ENCODE measurements at places on chromosomes 4 and X.

GRCh38 chrX:83535417-83536196 is 27.5 kb downstream of the POU3F4 start:
- no peak for DNase-seq

DNA sequence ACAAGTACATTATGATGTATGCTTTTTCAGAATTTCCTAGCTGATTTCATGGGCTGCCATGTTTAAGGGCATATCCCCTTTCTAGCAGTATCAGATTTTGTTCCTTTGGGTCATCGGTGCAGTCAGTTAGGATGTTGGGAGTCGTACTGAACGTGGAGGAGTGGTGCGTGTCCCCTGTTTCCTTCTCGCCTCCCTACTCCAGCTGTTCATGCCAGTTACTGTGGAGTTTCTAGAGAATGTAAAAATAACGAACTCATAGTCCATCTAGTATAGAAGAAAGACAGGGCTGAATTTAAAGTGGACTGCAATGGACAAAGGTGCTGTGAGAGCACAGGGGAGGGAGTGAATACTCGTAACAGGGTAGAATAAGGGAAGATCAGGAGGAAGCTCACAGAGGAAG is 111.3 kb downstream of the CEP135 start:
- DNase-seq, result no peak

DNA sequence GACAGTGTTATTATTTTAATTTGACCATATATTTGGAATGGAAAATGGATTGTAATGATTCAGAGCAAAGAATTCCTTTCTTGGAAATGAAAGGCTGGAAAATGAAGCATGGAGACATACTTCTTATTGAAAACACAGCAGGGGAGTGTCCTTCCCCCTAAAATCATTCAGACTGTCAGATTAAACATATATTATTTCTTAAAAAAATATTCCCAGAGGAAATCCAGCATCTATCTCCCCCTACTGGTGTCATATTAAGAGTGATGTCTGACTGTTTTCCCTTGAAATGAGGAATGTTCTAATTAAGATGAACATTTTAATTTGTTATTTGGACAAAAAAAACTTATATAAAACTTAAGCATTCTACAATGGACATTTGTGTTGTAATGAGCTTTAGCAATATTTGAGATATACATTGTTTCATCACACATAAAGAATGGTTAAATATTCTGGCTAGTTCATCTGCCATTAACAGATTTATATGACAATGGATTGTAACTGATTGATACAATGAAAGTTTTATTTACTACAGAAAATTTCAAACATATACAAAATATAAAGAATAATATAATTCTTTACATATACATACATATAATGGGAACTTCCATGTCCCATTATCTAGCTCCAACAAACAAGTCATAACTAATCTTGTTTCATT is 264.6 kb downstream of the SPRY1 start:
- no peak for DNase-seq

DNA sequence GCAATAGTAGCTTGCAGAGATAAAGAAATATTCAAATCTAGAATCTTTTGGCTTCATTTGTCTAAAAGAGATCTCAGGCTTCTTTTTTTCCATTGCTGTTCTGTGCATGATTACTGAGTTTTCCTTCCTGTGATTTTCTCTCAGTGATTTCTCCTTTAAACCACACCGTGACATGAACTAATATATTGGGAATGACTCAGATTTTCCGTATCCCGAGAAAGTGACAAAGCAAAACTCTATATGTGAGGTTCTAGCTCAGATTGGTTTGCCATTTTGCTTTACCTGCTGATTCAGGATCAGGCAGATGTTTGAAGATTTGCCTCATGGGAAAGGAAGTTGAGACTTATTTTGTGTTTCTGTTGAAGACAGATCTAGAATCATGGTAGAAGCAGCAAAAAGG is 59.4 kb downstream of the MTHFD2L start:
- no peak for DNase-seq

DNA sequence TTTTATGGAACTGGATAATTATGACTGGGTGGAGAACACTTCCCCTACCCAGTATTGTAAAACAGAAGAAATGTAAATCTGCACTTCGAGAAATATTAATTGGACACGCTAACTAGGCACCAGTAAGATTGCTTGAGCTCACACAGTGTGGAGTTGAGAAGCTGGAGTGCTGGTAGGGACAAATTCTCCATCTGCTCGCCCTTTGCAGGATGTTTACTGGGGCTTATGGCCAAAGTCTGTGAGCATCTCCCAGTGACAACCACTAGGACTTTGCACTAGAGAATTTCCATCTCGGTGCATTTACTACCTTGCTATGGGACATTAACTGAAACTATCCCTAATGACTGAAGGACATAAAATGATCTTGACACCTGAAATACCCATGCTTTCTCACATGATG is 33.7 kb upstream of the GPR34 start:
- no peak for DNase-seq

- DNase-seq, result peak; percentile 4
Observed at GRCh38 chr4:60605646-60606354, 594.3 kb upstream of the ADGRL3 start.

DNA sequence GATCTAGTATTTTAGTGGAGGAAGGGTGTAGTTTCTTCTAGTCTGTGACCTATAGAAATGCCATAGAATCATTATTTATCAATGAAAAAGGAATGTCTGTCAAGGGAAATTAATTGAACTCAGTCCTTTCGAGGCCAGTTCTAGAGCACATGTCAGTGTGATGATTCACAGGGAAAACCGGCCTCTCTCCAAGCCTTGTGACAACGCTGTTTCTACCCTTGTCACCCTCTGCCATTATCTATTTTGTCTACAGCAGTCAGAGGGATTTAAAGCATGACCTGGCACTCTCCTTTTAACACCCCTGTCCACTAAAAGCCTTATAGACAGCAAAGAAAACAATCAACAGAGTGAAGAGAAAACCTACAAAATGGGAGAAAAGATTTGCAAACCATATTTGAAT is 119.8 kb downstream of the DRD5 start:
- DNase-seq, result no peak

DNA sequence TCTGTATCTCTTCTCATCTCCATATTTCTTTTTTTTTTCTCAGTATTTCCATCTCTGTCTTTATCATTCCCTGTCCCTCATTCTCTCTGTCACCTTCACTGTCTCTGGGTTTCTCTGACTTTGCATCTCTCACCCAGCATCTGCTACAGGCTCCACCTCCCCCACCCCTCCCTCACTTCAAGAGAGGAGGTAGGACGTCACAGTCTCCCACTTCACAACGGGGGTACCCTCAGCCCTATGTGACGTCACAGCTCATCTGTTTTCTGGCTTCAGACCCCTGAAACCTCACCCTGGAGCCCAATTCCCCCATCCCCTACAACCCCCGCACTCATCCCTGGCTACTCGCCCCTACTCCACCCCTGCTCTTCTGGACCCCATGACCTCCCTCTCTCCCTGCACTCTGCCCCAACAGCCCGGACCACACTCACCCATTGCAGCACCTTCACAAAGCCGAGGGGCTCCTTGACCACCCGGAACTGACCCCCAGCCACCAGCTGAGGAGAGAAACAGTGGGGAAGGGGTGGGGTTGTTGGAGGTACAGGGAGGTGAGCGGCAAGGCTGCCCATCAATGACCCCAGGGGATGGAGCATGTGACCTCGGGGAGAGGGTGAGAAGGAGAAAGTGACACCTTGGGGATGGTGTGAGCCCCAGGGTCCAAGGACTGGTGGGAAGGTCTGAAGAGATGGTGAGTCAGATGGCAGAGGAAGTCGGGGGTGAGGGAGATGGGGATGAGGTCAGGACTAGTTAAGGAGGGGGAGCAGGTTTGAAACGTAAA is 1.3 kb downstream of the SYP start:
- DNase-seq, result no peak

- no peak for DNase-seq
Observed at GRCh38 chr4:102761296-102761701, 531 bp upstream of the MANBA start.

- no peak for DNase-seq
Observed at GRCh38 chr4:163476761-163477438, 3.3 kb upstream of the TKTL2 start.

DNA sequence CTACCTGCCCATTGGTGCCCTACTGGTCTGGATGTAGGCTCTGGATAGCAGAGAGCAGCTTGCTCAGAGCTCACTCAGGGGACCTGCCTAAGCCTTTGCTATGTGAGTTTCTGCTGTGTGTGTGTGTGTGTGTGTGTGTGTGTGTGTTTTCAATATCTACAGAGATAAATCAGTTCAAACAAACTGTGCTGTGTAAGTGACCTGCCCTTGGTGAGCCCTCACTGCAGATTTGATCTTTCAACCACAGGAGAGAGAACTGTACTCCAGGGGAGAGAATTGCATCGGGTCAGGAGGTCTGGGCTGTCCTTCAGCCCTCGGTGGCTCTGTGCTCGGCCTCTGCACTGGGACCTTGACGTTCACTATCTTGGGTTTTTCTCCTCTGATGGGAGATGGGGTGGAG is 35.0 kb upstream of the CDKN2AIP start:
- DNase-seq, result no peak

- DNase-seq, result no peak
Observed at GRCh38 chrX:15903186-15903681, 48.6 kb upstream of the AP1S2 start.
